Upper lobe of right lung (tissue), 1 donor: ENCODE measurements at places on chromosomes 6 and 20.

DNA sequence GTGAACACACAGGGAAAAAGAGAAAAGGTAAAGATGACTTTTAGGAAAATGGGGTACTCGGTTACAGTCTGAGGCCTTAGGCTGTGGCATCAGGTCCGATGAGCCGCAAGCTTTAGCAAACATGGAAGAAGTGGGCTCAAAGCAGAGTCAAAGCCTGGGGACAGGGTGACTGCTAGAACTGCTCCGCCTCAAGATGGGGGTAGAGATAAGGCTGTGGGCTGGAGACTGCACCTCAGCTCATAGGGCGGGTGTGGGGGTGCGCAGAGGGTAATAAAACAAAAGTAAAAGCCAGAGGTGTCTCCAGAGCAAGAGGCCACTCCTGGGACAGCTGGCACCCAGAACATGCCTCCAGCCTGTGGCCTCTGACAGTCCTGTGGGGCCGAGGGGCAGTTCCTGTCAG lies 21.3 kb upstream of the SYNDIG1 start:
- no peak for DNase-seq

DNA sequence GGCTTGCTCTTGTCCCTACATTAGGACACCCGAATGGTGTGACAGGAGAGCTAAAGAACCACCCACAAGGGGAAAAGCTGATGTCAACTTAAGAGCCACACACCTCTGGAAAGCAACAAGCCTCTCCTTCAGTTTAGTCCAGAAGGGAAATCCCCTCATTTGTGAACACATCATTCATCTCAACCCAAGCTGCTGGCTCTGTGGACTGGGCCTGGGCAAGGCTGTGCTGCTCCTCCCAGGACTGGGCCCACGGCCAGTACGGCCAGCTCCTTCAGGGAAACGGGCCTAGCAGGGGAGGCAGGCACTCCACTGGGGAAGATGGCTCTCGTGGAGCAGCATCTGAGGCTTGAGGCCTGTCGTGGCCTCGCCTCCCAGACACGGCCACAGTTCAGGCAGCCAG lies 12.8 kb upstream of the SLC4A11 start:
- DNase-seq = no peak

DNA sequence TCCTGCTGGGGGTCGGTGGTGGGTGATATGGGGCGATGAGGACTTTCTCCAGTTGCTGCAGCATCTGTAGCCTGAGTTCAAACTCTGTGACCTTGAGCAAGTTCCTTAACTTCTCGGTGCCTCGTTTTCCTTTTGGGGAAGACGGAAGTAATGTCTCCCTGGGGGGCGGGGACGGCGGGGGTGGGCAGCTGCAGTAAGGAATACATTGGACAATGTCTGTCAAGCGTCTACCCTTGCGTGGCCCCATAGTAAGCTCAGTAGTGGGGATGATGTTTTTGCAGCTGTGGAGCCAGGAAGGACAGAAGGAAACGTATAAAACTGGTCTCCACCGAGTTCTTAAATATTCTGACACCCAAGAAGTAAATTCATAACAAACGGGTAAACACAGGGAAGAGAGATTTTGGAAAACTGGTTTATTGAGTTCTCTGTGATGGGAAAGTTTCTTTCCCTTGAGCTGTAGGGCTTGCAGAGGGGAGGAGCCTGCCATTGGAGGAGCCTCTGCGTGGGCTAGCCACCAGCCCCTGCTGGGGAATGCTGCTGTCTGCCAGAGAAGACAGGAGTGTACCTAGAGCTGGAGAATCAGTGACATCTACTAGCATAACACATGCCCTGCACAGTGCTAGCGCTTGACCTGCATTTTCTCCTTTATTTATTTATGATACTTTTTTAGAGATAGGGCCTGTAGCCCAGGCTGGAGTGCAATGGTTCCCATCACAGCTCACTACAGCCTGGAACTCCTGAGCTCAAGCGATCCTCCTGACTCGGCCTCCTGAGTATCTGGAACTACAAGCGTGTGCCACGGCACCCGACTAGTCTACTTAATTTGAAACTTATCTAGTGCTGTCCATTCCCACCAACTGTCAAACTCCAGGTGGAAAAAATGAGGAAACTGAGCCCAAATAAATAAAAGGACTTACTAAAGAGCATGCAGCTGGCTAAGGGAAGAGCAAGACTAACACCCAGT lies 1.2 kb upstream of the ACSS1 start:
- DNase-seq = peak; percentile 76

- no peak for DNase-seq
Measured at GRCh38 chr6:141484711-141485110, 648.0 kb upstream of the GJE1 start.
